Stimulated activated CD8-positive, alpha-beta memory T cell treated with anti-CD3 and anti-CD28 coated beads, Interleukin-7, amount 100 ng/mL, for 1 hour (primary cell): ENCODE measurements at places on chromosomes 7 and 10.

- DNase-seq: no peak
These were observed 61.7 kb upstream of the PPIF start for GRCh38 chr10:79285315-79286197.

DNA sequence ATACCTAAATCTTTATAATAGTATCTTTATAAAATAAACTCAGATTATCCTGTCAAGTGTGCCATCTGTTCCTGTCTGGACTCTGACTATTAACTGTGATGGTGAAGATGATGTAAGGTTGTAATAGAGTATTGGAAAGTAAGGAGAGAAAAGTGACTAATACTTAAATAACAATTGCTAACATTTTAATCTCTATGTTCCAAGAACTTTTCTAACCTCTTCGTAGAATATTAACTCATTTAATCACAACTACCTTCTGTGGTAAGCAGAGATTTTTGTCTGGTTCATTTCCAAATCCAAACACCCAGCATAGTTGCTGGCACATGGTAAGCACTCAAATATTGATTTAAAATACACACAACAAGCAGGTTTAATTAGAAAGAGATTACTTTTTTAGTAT is 2.5 kb downstream of the TNPO3 start:
- DNase-seq: no peak

GRCh38 chr10:33410860-33411234 is 76.4 kb upstream of the NRP1 start:
- no peak for DNase-seq

- DNase-seq: no peak
These were observed 319.7 kb downstream of the GFRA1 start for GRCh38 chr10:115953281-115953680.

DNA sequence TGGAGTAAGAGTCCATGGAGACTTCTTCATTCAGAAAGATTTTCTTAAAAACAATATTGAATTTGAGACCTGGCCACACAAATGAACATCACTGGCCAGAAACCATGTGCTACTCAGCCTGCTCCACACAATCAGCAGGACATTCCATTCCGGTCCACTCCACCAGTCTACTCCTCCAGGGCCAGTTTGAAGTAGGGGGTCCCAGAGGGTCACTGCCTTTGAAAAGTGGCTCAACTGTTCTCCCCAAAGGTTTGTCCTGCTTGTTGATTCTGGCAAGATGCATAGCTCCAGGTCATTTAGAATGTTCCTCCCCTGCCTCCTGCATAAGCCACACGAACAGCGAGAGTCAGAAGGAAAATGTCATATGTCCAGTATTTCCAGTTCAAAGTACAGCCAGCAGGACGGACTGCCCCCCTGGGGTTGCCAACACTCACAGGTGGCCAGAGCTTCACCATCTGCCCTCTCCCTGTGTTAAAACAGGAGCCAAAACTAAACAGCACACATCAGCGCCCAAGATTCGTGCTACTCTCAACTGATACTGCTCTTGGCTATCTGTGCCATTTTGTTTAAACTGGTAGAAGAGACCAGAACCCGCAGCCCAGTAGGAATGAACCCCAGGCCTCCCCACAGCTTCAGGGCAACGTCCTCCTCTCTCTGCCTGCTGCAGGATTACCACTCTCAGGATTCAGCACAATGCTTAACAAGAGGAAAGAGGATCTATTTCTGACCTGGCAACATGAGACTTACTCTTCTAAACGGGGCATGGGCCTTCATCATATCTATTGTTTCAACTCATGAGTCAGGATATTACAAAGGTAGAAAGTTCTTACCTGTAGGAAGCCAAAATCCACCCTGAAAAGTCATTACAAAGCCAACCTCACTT is 11.3 kb downstream of the GRB10 start:
- DNase-seq: no peak

DNA sequence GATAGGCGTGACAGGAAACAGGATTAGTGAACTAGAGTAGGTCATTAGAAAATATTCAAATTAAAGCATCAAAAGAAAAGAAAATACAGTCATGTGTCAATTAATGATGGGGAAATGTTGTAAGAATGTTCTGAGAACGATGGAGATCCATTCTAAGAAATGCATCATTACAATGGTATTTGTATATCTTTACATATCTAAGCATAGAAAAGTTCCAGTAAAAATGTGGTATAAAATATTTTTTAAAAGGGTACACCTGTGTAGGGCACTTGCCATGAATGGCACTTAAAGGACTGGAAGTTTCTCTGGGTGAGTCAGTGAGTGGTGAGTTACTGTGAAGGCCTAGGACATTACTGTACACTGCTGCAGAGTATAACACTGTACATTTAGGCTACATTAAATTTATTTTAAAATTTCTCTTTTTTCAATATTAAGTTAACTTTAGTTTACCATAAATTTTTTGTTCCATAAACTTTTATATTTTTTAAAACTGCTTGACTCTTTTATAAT is 282.5 kb downstream of the BMPER start:
- DNase-seq: no peak

DNA sequence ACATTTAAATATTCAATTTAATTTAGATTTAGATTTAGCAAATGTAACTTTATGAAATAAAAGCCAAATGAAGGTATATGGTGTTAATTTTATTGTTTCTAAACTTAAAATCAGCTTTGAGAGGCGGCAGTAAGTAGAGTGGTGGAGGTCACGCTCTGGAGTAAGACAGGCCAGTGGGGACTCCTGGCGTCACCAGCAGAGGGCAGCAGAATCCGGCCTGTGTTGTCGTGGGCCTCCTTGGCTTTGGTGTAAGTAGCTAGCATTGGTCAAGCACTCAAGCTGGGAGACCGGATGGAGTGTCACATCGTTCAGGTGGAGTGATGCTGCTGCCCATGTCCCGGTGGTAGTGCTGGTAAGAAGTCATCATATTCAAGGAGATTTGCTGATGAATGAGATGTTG is 98.7 kb upstream of the DNAJB6 start:
- DNase-seq: no peak

DNA sequence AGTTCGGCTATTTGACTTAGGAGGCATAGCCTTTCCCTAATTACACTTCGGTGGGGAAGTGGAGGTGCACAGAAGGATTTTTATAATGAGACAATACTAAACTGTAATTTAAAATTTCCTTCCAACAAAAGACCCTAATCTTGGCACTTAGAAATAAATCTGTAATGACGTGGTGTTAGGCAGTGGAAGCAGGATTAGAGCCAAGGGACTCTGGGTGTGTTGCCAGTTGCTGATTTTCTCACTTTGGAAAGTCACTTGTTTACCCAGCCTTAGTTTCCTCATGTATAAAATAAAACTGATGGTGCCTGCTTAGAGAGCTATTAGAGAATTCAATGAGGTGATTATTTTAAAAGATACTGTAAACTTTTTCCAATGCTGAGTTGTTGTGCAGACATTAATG is 287.2 kb downstream of the AUTS2 start:
- DNase-seq: no peak

GRCh38 chr7:28686418-28686800 is 271.7 kb downstream of the TRIL start:
- DNase-seq: no peak

GRCh38 chr10:91042069-91042468 is 121.2 kb upstream of the ANKRD1 start:
- DNase-seq: no peak

GRCh38 chr7:149733131-149733923 is 40.1 kb downstream of the ZNF467 start:
- no peak for DNase-seq

DNA sequence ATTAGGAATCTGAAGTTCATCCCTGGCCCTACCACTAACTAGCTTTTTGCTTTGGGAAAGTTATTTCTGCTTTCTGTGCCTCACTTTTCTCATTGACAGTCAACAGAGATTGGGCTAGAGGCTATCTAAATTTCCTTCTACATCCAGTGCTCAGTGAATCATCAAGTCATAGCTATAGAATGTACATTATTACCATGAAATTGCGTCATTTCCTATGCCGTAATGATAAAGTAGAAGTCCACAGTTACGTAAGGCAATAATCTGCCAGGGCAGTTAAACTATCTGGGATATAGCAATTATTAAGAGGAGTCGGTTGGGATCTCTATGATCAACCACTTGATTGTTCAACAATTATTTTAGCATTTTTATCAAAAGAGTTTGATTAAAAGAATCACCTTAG is 64.4 kb downstream of the ITGB8 start:
- no peak for DNase-seq

GRCh38 chr10:15809450-15809849 is 50.9 kb downstream of the MINDY3 start:
- no peak for DNase-seq

GRCh38 chr10:63720676-63721075 is 199.5 kb downstream of the REEP3 start:
- DNase-seq: no peak

GRCh38 chr10:97719602-97720001 is 6.1 kb downstream of the MARVELD1 start:
- no peak for DNase-seq

DNA sequence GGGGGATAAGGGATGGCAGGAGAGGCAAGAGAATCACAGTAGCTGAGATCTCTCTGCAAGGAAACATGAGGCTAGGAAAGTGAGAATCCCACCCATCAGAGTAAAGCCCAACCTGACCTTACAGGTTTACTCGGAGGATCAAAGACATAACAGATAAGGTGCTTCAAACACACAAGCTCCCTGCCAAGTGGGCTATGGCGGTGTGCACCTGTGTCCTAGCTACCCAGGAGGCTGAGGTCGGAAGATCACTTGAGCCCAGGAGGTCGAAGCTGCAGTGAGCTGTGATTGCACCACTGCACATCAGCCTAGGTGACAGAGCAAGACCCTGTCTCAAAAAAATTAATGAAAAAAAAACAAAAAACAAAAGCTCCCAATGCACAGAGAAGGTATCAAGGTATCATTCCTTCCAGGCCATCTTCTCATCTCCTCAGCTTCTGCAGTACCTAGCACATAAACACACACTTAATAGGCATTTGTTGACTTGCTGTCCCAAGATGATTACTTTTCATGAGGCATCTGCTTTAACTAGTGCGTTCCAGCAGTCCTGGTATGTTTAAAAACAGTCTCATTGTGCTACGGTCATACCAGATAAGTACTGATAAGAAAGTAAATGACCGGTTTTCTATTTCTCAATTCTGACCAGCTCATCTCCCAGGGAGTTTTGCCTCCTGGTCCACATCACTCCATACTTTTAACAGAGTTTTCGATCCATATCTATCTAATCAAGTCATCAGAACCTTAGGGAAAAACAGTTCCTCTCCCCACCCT is 13.3 kb downstream of the GNA12 start:
- DNase-seq: no peak

- DNase-seq: no peak
These were observed 386.8 kb upstream of the HPS1 start for GRCh38 chr10:98833542-98833941.

DNA sequence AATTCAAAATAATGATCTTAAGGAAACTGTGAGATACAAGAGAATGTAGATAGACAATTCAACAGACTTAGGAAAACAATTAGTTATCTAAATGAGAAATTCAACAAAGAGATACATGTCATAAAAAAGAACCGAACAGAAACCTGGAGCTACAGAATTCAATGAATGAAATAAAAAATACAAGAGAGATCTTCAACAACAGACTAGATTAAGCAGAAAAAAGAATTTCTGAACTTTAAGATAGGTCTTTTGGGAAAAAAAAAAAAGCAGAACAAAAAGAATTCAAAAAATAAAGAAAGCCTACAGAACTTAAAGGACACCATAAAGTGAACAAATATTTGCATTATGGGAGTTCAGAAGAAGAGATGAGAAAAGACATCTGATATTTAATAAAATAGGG is 129.1 kb upstream of the FOXK1 start:
- DNase-seq: no peak

- no peak for DNase-seq
These were observed 2.2 kb upstream of the PRKCQ start for GRCh38 chr10:6582298-6582697.

DNA sequence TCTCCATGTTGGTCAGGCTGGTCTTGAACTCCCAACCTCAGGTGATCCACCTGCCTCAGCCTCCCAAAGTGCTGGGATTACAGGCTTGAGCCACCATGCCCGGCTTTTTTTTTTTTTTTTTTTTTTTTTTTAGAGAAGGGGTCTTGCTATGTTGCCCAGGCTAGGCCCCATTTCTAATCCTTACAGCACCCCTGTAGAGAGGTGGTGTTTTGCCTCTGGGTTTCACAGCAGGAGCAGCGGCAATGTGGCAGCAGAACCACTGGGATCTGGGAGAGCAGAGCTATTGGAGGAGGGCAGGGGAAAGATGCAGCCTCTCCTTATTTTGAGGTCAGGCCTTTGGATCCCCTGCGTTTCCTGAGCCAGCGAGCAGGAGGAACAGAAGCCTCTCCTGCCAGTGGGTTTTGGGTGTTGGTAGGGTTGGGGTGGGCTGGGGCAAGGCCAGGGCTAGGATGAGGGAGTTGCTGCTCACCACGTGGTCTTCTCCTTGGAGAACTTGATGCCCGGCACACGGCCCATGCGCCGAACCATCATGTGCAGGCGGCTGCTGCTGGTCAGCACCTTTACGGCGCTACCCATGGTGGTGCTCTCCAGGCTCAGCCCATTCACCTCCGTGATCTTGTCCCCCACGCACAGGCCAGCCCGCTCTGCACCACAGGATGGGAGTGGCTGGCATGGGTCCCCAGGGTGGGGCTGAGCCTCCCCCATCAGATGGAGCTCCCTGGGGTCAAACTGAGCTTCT is 7.8 kb downstream of the PDZD7 start:
- no peak for DNase-seq

DNA sequence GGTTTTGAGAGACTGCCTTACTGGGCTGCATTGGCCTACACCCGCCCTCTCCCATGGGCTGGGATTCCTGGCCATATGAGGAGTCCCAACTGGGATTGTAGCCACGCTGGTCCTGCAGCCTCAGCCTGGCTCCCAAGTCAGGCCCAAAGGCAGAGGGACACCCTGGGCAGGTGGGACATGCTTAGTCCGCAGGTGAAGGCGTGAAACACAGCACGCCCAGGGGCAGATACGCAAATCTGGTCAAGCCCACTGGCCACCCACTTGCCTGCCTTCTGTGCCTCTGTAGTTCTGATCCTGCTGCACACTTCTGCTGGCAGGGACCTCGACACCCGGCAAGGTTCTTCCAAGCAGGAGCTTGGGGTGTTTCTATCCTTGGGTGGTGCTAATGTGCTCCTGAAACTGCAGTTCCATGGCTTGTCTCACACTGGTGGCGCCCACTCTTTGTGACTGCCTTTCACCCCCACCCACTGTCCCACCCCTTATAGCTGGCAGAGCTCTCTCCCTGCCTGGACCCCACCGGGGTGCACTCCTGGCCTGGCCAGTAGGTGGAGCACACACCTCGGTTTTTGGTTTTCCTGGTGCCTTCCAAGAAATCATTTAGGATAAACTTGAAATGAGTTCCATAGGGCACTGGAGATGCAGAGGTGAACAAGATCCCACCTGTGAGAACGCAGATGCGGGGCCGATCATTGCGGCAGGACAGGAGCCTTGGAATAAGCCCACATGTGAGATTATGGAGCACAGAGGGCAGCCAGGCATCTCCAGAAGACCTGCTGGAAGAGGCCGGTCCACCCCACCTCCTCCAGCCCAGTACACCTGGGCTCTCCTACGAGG is 47.9 kb downstream of the MKI67 start:
- DNase-seq: no peak

DNA sequence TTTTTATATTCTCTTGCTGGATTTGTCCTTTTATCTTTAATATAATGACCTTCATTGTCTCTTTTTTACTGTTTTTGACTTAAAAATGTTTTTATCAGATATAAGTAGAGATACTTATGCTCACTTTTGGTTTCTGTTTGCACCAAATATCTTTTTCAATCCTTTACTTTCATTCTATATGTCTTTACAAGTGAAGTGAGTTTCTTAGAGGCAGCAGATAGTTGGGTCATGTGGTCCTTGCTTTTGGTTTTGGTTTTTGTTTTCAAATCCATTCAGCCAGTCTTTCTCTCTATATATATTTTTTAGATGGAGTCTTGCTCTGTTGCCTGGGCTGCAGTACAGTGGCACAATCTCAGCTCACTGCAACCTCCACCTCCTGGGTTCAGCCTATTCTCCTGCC is 932.4 kb upstream of the LRRTM3 start:
- no peak for DNase-seq
